ENCODE measurements at places on chromosomes 3 and 15.

GRCh38 chr3:51522273-51522962 is 16.1 kb upstream of the RAD54L2 start:
- no peak for DNase-seq

- no peak for DNase-seq
Observed at GRCh38 chr3:149581681-149582370, 76.0 kb downstream of the WWTR1 start.

- no peak for DNase-seq
Observed at GRCh38 chr3:65230261-65231139, 542.7 kb upstream of the ADAMTS9 start.

- no peak for DNase-seq
Observed at GRCh38 chr3:24595796-24596195, 101.1 kb upstream of the THRB start.

- DNase-seq = no peak
Observed at GRCh38 chr3:138332472-138333073, 2.9 kb upstream of the NME9 start.

DNA sequence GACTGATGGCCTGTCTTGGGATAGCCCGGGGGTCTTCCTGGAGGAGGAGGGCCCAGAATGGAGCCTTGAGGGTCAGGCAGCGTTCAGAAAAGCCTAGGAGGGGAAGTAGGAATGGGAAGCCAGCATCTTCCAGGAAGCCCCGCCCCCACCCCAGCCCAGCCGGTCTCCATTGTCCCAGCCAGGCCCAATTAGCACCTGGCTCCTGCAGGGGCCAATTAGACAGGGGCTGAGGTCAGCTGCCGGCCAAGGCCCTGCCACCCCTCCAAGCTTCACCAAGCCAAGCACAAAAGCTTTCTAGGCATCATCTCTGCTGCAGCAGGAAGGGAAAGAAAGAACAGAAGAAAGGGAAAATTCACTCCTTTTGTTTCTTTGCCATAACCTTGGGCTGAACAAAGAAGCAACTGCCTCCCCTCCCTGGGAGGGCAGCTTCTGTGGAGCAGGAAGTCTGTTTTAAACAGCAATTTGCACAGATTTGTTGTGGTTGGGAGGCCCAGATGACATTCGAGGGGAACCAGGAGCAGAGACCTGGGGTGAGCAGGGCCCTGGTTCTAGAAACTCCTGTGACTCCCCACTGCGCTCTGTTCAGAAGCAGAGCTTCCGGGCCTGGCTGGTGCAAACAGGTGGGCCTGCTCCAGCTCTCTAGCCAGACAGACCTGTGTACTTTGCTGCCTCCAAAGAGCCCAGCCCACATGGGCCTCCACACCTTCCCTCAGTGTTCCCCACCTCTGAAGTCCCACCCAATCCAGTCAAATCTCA is 47.7 kb downstream of the CYP11A1 start:
- no peak for DNase-seq

GRCh38 chr3:122560680-122561079 is 3.4 kb downstream of the PARP9 start:
- peak; percentile 41 for DNase-seq

DNA sequence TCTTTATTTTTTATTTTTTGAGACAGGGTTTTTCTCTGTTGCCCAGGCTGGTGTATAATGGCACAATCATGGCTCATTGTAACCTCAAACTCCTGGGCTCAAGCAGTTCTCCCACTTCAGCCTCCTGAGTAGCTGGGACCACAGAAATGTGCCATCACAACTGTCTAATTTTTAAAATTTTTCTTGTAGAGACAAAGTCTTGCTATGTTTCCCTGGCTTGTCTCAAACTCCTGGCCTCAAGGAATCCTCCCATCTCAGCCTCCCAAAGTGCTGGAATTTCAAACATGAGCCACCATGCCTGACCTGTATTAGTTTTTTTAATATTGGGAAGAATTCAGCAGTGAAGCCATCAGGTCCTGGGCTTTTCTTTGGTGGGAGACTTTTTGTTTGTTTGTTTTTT is 13.6 kb upstream of the CLDN11 start:
- DNase-seq = no peak

- DNase-seq = no peak
Observed at GRCh38 chr3:139546772-139547171, 7.2 kb upstream of the RBP1 start.

GRCh38 chr3:194671511-194671899 is 486 bp downstream of the LSG1 start:
- no peak for DNase-seq

GRCh38 chr15:63442080-63442479 is 60.4 kb upstream of the CA12 start:
- no peak for DNase-seq

DNA sequence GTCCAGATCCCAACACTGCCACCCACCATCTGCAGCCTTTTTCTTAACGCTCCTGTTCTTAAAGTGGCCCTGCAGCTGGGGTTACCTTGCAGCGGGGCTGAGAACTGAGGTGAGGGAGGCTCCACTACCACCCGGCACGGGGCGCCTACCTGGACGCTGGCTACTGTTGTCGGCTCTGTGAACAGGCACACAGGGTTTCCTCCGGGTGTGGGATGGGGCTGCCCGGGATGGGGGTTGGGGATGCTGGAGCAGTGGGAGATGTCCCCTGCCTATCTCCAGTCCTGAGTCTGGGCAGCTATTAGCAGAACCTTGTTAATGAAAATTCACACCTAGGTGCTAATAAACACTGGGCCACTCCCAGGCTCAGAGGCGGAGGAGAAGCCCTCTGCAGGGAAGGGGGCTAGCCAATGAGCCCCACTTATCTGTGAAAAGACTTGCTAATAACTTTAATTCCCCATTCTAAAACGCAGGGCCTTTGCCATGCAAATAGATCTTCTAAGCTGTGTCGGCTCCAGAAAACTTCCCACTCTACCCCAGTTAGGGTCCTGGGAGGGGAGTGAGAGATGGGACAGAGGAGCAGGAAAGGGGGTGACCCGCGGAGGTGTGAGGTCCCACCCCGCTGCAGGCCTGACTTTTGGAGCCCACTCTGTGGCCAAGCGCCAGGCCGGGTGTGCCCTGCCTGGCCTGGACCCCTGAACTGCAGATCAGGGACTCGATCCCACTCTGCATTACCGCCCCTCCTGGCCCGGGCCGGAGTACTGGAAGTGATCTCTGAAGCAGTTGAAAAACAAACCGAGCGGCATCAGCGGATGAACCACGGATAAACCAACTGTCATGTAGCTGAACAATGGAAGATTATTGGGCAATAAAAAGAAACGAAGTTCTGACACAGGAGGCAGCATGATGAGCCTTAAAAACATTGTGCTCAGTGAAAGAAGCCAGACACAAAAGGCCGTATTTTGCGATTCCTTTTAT is 3.1 kb downstream of the MESP1 start:
- no peak for DNase-seq

DNA sequence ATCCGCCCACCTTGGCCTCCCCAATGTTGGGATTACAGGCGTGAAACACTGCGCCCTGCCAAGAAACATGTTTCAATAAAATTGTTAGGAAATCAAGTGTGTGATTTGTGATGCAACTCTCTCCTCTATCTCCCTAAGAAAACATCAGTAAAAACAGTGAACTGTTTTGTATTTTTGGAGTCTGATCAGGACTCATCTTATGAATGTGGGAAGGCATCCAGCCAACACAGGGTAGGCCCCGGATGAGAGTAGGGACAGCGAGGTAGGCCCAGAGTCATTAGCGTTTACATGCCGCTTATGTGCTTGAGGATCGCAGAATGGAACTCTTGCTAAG is 884 bp upstream of the GLYCTK start:
- DNase-seq = no peak

DNA sequence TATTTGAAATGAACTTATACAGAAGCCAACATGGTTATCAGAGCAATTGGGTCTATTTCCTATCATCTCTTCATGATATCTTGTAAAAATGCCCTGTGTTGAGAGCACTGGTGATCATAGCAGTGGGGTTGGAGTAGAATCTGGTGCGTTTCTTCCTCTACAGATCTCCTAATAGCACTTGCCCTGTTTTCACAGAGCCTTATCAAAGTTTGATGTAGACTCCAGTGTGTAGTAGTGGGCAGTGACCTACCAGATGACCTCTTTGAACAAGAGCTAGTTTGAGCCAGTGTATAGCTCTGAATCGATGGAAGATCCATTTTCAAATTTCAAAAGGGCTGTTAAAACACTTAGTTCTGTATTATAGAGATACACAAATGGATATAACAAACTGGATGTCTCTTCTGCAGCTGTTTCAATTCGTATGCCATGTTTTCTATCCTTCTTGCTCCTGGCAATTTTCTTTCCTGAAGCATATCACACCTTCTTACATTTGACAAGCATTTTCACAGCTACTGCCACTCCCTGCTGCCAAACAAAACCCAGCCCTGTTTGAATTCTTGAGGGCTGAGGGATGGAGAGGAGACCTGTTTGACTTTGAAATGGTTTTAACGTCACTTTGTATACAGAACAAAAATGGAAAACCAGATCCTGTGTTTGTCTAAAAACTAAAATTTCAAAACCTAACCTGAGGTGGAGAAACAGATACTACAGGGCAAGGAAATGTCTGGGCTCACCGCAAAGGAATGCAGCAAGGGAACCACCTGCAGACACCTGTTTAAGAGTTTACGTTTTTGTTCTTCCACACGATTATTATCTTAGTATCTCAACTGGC is 354.5 kb upstream of the TPRG1 start:
- no peak for DNase-seq

DNA sequence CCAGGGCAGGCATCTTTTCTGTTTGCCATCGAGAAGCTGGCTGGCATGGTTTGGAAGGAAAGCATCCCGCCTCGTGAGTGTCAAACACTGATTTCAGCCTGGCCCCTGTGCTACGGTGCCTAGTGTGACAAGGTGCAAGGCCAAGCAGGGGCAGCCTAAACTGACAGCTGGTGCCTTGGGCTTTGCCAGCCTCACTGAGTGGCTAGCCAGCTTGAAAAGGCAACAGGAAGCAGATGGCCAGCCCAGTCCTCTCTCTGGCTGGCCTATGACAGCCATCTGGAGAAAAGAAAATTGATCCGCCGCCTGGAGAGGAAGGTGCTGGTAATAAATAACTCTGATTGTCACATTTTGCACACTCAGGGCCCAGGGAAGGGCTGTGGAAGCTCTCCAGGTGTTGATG is 52.2 kb downstream of the C3orf85 start:
- DNase-seq = no peak

DNA sequence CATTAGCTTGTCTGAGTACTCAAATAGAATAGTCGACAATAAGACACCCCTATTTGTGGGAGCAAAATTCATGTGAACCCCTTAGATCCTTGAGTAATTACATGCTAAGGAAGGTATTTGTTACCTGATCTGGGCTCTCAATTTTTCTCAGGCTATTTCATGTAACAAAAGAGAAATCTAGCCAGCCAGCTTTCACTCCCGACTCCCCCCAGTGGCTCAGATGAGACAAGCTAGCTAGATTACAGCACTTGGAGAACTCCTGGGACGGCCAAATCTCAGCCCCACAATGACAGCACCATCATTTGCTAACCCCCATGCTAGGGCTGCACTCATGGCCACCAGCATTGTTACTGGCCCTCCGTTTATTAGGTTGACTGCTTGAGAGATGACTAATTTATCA is 41.3 kb downstream of the GLDN start:
- peak; percentile 38 for DNase-seq

- no peak for DNase-seq
Observed at GRCh38 chr15:31318429-31318828, 8.2 kb upstream of the KLF13 start.

DNA sequence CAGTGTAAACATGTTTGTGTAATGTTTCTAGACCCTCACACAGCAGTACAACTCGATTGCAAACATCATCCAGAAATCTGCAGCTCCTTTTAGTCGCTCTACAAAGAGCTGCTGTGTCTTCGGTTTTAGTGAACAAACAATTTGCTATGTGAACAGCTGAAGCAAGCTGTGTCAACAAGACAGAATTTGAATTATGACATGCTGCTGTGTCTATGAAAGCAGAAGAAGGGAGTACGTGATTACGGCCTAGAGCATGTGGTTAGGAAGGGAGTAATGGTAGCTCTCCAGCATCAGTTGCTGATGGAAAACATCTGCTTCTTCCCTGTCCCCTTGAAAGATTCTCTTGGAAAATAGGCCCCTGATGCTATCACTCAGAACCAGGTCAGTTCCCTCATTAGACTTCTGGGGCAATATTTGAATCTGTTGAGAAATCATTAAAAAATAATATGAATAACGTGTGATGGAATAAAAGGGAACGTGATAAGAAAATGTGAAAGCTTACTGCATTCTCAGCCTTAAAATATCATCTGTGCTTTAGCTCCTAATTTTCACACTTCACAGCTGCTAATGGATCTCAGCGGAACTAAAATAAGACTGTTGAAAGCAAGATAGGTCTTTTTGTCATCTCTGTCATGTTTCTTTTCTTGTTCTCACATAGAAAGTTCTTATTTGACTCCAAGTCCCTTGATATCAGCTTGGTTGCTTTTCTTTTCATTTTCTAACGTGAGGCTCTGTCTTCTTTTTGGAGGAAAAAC is 891.5 kb downstream of the ROBO2 start:
- no peak for DNase-seq

DNA sequence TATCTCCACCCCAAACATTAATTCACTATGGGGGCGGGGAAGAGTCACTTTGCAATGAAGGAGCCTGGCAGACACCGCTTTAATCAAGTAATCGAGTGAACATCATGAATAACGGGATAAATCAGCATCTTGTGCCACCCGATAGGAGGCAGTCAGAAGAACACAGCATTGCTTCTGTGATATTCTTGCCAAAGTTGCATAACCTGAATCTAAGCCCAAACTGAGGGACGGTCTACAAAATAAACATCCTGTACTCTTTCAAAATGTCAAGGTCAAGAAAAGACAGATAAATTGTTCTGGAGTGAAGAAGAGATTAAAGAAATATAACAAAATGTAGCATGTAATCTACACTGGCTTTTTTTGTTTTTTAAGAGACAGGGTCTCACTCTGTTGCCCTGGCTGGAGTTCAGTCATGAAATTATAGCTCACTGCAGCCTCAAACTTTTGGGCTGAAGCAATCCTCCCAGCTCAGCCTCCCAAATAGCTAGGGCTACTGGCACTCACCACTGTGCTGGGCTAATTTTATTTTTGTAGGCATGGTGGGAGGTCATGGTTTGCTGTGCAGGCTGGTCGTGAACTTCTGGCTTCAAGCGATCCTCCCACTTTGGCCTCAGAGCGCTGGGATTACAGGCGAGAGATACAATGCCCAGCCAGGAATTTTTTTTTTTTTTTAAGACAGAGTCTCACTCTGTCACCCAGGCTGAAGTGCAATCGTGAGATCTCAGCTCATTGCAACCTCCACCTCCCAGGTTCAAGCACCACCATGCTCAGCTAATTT is 20.1 kb upstream of the VWA5B2 start:
- DNase-seq = no peak
